Spinal cord (tissue), 10 donors: ENCODE measurements at places on chromosomes 4 and X.

- DNase-seq, result no peak
Measured at GRCh38 chr4:26179316-26179760, 141.5 kb upstream of the RBPJ start.

DNA sequence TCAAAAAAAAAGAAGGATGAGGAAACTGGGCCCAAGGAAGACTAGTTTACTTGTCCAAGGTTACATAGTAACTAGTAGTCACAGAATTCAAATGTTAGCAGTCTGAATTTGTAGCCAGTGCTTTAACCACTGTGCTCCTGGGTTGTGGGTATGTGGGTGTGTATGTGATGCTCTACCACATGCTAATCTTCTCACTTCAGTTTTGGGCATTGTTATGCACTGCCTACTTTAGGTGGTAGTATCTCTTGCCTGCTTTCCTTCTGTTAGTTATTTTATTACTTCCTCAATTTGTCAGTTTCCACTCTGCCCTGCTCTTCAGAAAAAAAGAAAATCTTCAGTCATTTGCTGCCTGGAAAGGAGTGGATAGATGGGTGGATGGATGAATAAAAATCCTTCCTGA is 219.2 kb downstream of the RPA4 start:
- DNase-seq, result no peak

DNA sequence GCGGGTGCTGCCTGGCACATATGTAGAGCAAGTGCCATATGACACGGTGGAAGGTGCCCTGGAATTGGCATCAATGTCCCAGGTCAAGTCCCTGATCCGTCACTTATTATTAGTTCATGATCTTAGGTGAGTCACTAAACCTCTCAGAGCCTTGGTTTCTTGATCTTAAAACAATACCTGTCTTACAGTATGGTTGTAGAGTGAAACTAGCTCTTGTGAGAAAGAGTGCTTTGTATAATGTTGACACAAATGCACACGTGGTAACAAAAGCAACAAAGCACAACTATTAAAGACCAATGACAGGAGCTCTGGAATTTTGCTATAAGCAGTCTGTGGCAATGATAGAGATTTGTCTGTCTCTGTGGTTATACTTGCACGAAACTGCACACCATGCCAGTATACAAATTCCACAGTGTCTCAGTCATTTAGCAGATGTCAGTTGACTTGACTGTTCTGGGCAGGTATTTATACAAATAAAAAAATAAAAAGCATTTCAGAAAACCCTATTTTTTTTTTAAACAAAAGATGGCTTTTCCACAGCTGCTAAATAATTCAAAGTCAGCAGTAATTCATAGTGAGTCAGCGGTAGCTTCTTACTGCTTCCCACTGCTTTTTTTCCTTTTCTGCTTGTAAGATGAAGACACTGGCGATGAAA is 19.7 kb upstream of the ACSL1 start:
- no peak for DNase-seq

DNA sequence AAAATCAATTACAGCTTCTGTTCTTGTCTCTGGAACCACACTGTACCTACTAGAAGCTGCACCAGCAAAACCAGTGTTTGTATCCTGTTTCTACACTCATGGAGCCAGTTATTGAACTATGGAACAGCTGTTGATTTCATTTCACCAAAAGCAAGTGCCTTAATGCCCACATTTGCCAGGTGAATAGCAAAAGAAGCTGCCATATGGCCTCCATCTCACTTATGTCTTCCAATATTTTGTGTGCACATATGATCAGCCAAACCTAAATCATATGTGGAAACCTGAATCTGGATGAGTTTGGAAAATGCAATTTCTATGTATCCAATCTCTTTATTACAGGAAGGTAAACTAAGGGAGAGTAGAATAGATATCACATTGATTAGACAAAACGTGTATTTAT is 415.8 kb upstream of the GRID2 start:
- no peak for DNase-seq

DNA sequence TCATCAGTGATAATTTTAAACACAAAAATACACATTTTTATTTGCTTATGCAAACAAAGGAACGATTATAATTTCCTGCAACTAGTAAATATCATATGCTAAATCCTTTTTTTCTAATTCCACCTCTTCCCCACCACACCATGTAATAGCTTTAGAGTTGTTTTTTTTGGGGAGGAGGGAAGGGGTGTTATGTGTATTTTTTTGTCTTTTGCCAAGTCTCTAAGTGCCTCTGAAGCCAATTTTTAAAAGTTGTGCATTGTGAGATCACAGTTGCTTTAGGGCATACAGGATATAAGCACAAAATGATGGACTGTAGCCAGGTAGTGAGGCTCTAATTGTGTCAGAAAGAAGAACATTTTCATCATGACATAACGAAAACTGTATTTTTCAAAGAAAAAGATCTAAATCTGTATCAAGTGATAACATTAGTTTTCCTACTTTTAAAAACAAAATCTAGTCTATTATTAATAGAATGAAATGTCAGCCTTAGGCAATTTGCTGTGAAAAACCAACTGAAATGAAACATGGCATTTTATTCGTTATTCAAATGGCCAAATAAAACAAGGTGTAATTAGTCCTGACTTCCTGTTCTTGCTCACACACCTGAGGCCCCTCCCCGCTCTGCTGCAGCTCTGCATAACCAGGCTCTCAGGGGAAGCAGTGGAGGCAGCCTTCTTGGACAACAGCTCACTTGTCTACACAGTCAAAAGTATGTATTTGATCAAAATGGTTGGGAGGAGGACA is 157.4 kb downstream of the PALLD start:
- no peak for DNase-seq

GRCh38 chrX:1202251-1202650 is 10.2 kb downstream of the CRLF2 start:
- DNase-seq, result no peak

- DNase-seq, result no peak
Measured at GRCh38 chrX:10090319-10090718, 66.5 kb upstream of the CLCN4 start.

DNA sequence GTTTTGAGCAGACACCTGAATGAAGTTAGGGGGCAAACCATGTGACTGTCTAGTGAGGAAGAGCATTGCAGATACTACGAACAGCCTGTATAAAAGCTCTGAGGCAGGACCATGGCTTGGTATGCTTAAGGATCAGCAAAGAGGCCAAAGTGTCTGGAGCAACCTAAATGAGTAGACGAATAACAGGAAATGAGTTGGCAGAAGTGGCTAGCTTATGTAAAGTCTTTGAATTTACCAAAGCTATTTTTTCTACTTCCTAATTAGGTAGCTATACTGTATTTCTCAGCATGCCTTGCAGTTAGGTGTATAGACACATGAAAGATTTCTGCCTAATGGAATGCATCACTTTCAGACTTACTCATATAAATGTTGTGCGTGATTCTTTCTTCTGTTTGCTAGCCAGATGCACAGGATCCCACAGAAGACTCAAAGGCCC is 9.3 kb upstream of the GPRIN3 start:
- DNase-seq, result no peak

GRCh38 chr4:3307060-3307459 is 14.2 kb downstream of the RGS12 start:
- DNase-seq, result no peak

- DNase-seq, result no peak
Measured at GRCh38 chrX:37984880-37985279, 21.5 kb upstream of the SYTL5 start.

DNA sequence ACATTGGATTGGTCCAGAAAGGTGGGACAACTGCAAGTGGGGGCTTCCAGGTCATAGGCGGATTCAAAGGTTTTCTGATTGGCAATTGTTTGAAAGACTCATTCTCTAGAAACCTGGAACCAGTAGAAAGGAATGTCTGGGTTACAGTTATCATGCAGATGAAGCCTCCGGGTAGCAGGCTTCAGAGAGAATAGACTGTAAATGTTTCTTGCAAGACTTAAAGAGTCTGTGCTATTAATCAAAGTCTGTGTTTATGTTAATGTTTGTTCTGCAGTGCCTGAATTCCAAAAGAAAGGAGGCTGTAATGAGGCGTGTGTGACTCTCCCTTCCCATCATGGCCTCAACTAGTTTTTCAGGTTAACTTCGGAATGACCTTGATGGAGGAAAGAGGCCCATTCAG is 43.9 kb upstream of the GC start:
- no peak for DNase-seq

DNA sequence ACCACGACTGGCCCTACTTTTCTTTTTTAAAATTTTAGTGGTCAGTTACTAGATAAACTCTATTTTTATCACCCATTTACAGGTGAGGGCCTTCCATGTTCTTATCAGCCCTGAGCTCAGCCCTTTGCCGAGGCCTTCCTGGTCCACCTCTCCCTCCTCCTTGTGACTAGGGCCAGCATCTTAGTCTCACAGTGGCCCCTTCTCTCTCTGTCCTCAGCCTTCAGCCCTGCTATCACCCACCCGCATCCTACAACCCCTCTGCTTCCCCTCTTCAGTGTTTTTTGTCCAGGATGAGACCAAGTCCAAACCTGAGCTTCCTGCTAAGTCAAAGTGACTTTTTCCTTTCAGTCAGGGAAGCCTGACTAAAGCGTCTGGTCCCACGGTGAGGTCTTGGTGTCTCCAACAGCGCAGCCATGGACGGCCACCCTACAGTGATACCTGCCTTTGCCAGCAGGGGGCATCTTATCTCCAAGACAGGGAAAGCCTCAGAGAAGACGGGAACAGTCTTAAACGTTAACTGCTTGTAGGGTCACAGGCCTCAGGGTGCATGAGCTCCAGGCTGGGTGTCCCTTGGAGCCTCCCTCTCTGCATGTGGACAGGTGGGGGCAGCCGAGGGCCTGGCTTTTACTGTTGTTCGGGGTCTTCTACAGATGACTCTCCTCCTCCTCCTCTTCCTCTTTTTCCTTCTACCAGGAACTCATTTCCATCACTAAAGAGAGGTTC is 11.7 kb upstream of the GAGE10 start:
- DNase-seq, result no peak

DNA sequence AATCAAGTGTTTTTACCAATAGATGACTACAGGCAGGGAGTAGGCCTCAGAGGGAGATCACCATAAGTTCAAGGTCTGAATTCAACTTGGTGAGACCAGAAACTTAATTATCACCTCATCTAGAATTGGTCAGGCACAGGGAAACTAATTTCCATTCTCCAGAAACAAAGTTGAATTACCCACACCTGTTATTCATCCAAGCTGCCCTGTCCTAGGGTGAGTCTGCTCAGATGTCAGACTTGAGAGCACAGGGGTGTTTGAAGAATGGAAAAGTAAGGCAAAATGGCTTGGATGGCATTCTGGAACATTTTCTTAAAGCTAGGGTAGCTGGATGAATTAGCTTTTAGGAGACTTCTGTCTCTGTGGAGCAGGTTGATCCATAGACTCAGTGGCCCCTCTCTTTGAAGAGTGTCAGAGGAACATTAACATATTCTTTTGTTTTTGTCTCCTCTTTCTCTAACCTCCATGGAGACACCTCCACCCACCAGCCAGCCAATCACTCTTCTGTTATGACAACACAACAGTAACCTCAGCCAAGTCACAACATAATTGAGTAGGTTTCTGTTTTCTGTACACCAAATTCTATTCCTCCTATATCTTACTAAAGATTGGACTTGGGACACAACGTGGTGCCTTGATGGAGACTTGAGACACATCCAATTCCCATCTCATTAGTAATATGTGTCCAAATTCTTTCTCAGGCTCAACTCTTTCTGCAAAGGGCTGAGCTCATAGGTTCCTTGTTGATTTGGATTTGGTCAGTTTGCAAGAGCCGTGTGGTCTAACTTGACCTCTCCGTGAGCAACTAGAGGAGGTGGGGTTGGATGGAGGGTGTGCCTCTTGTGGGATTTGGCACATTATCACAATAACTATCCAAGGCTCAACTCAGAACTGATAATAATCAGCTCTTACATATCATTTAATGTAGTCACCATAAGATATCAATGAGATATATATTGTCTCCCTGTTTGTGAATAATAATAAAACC is 45.1 kb downstream of the VSIG4 start:
- DNase-seq, result no peak

DNA sequence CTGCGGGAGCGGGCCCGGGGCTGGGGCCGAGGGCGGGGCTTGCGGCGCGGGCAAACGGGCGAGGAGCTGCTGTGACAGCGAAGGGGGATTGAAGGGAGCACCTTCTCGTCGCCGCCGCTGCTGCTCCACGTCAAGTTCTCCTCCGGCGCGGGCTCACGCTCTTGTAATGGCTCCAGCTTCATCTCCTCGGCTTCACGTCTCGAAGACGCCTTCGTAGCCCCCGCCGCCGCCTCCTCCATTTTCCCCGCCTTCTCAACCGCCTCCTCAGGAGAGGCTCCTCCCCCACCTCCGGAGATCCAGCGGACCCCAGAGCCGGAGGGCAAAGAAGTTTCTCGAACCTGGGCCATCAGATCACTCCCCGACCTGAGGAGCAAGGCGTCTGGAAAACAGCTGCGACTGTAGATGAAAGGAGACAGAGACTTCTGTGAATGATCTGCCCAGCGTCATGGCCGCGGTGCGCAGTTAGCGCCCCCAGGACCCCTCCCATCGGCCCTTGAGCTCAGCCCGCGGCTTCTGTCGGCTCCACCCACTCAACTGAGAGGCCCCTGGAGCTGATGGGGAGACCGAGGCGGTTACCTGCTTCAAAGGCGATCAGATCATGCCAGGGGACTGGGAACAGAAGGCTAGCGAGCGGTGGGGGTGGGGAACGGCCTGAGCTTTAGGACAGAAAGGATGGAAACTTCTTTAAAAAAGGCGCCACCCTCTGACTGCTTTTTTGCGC is 895 bp downstream of the USP51 start:
- no peak for DNase-seq

DNA sequence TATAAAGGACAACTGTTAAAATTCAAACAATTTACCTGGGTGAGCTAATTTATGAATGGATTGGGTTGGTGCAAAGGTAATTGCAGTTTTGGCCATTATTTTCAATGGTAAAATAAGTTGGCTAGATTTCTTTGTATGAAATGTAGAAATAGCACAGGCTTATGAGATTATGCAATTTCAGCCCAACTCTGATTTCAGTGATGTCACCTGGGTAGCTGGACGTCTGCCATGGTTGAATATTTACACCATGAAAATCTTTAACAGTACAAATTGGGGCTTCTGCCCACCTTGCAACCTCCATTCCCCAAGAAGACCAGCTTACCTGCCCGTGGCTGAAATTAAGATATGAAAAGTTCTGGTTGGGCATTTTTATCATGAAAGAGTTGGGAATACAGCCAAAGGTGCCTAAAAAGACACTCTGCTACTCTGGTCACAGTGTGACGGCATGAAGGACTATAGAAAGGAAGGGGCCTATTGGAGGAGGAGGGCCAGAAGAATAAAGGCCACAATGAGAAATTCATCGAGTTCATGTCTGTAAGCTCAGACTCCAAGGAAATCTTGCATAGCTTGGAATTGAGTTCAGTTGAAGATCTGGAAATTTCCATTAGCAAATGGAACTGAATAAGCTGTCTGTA is 29.7 kb downstream of the EGF start:
- no peak for DNase-seq

- DNase-seq, result peak; percentile 38
Measured at GRCh38 chr4:152640058-152640921, 39.5 kb downstream of the TMEM154 start.

DNA sequence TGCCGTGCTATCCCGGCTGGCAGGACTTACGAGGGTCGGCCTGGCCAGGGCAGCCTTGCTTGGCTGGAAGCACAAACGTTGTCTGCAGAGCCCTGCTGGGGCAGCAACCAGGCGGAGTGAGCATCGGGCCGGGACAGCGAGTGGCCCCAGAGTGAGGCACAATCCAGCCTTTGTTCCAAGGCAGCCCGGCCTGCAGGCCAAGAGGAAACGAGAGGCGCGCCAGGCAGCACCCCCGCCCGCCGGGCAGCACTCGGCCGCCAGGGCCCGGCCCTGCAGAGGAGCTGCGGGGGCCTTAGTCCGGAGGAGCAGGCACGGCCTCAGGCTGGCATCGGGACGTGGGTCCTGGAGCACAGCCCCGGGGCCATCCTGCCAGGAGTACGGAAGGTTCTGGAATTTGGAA is 24.1 kb downstream of the FGFRL1 start:
- peak; percentile 82 for DNase-seq

GRCh38 chrX:3713225-3713936 is at the start of gene PRKX:
Gene PRKX (minus strand): TSS chrX:3713649. CDS start chrX:3713253, 396 bp downstream.
- DNase-seq, result no peak
